ENCODE measurements at places on chromosomes 2 and 18.

GRCh38 chr2:24919037-24919505 is 966 bp downstream of the ADCY3 start:
- peak; percentile 53 for DNase-seq

- no peak for DNase-seq
These were observed 3.1 kb downstream of the ADAM17 start for GRCh38 chr2:9552219-9553178.

DNA sequence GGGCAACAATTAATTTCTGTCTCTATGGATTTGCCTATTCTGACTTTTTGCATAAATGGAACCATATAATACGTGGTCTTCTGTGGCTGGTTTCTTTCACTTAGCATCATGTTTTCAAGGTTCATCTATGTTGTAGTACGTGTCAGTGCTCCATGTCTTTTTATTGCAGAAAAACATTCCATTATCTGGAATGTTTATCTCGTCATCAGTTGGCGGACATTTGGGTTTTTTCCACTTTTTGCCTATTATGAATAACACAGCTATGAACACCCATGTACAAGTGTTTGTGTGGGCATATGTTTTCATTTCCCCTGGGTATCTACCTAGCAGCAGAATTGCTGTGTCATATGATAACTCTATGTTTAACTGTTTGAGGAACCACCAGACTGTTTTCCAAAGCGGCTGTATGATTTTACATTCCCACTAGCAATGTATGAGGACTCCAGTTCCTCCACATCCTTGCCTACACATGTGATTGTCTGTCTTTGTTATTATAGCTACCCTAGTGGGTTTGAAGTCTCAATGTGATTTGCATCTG is 49.9 kb downstream of the MYO7B start:
- DNase-seq: no peak

GRCh38 chr18:48979944-48980890 is 29.5 kb upstream of the SMAD7 start:
- DNase-seq: no peak

DNA sequence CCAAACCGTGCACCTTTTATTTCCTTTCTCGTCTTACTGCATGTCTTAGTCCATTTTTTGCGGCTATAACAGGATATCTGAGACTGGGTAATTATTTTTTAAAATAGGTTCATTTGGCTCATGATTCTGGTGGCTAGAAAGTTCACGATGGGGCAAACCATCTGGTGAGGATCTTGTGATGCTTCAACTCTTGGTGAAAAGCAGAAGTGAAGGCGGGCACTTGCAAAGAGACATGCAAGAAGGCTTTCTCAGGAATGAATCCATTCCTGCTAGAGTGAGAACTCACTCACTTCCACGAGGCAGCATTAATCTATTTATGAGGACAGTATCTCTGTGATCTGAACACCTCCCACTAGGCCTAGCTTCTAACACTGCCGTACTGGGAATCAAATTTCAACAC is 327.1 kb upstream of the RBMS1 start:
- DNase-seq: no peak

GRCh38 chr2:84126530-84126929 is 332.6 kb downstream of the SUCLG1 start:
- DNase-seq: no peak

GRCh38 chr2:62471816-62472215 is 34.2 kb downstream of the TMEM17 start:
- no peak for DNase-seq

DNA sequence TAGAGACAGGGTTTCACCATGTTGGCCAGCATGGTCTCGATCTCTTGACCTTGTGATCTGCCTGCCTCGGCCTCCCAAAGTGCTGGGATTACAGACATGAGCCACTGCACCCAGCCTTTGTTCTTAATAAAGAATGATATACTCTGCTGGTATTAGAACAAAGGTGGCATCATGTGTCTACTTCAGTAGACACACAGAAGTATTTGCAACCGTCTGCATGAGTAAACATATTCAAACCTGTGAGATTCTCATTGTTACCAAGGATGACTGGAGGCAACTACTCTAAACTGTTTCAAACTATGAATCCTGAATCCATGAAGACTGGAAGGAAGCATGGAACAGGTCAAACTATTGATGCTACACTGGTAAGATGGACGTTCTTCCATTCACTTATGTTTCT is 32.1 kb downstream of the MBD2 start:
- DNase-seq: no peak

DNA sequence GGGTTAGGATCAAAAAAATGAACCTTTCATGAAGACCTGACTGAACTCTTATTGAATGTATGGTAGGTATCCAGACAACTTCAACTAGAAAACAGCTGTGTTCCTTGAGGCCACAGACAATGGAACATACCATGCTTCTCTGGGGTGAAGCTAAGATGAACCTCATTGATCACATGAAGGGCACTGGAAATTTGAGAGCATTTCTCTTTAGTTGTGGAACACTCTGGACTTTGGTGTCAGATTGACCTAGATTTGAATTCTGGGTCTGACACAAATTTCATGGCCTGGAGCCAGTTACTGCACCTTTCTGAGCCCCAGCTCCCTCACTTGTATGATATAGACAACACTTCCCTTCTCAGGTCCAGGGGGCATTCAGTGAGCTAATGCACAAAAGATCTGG is 411.2 kb upstream of the ID2 start:
- DNase-seq: no peak

DNA sequence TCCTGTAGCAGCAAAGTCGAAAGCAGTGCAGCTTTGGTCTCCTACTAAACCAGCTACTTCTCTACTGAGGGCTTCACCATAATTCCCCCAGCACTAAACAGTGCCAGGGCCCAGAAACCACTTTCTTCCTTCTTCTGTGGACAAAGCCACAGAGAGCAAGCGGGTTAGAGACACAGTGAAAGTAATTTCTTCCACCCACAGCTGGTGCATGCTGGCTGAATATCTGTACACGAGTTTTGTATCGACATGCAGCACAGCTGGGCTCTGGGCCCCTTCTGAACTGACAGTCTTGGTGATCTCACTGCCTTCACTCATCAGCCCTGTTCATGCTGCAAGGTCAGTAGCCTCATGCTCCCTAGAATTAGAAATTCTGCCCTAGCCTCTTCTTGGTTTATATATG is 74.0 kb upstream of the SULT1C3 start:
- DNase-seq: no peak

GRCh38 chr2:163474889-163475288 is 260.9 kb downstream of the FIGN start:
- DNase-seq: no peak

GRCh38 chr2:157443090-157443489 is 799 bp downstream of the CYTIP start:
- DNase-seq: no peak

GRCh38 chr2:128469203-128469602 is 150.5 kb upstream of the HS6ST1 start:
- no peak for DNase-seq

- DNase-seq: no peak
These were observed 231.3 kb downstream of the HDAC4 start for GRCh38 chr2:239169311-239170048.

- DNase-seq: no peak
These were observed 35.5 kb downstream of the ZC3H6 start for GRCh38 chr2:112310906-112311305.

DNA sequence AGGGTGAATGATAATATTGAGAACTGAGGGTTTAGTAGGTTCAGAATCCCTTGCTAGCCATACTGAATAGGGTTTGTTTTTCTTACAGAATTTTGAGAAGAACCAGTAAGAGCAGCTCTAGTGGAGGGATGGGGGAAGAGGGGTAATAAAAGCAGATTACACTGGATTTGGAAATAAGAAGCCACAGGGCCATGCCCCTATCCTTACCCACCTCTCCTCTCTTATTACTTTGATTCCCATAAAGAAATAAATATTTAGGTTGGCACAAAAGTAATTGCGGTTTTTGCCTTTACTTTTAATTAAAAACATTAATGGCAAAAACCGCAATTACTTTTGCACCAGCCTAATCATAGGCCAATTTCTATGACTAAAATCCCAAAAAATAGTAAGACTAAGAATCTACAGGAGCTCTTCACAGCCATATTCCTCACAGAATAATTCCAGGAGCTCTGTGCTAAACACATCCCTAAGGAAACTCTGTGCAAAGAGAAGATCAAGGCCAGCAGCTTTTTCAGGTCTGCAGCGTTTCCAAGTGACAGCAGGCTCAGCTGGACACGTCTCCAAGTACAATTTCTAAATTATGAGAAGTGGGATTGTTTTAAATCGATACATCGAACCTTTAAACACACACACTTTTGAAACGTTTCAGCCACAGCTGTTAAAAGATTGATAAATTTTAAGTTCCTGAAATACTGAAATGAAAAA is 58.4 kb upstream of the RTN4 start:
- no peak for DNase-seq

DNA sequence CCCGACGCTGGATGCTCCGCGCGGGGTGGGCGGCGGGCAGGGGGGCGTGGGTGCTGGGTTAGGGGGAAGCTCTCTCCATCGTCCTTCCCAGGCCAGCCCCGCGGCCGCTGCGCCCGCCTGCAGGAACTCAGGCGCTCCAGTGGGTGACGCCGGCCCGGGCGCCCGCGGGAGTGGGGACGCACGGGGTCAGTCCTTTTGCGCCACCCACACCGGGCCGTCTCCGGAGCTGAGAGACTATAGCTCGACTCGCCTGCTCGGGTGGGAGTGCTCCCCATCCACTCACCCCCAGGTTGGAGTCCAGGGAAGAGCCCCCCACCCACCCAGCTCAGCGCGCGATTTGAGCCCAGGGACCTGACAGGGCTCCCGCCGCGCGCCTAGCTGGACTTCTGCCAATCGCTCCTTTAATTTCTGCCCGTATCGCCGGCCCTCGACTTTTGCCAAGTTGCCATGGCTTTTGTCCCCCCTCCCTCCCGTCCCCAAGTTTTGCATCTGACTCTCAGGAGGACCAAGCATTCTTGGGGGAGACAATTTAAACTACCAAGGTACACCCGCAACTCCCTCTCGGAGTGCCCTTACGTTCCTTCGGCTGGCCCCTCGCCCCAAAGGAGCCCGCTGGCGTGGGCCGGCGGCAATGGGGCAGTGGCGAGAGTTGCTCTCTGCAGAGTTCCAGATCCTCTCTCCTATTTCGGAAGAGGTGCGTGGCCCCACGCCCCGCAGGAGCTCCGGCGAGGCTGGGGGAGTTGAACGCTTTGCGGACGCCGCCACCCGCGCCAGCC is 205.8 kb upstream of the SMAD2 start:
- no peak for DNase-seq

- peak; percentile 93 for DNase-seq
These were observed 32.7 kb downstream of the LPIN1 start for GRCh38 chr2:11778923-11779757.

DNA sequence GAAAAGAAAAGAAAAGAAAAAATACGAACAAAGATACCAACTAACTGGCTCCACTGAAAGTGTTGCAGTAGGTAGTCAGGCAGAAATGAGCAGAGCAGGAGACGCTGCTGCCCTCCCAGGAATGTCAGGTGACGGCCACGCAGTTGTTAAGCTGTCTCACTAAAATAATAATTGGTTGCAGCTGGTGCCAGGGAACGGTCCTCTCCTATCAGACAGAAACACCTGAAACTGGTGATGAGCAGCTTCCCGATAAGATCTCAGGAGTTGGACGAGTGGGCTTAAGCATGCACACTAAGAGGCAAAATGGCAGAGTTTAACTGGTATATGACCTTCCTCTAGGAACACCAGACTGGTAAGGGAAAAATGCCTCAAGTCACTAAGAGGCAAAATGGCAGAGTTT is 611.1 kb downstream of the ZEB2 start:
- DNase-seq: no peak

GRCh38 chr2:187126247-187127005 is 277.5 kb upstream of the ZSWIM2 start:
- DNase-seq: no peak

GRCh38 chr2:71788186-71788525 is 334.8 kb downstream of the DYSF start:
- DNase-seq: no peak

GRCh38 chr2:70855667-70856066 is 20.1 kb upstream of the CD207 start:
- DNase-seq: no peak

GRCh38 chr2:168561991-168562390 is 105.9 kb downstream of the CERS6 start:
- no peak for DNase-seq

DNA sequence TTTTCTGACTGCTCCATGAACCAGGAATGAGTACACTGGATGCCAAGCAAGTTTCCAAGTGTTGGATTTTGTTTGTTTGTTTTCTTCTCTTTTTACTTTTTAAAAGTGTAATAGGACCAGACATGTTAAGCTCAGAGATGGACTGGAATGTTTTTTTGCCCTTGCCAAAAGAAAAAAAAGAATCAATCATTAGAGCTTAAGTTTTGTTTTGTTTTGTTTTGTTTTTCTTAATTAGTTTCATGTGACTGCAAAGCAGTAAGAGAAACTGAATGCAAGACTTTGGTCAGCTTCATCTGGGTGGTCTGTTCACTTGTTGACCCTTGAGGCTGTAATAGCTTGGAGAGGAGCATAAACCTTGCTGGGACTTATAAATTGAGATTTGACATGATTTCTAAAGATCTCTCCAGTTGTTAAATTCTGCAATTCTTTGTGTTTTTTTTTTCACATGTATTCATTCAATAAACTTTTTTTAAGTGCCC is 42.4 kb upstream of the SLC1A4 start:
- DNase-seq: no peak

- no peak for DNase-seq
These were observed 59.3 kb downstream of the ARHGEF33 start for GRCh38 chr2:38948995-38949394.

DNA sequence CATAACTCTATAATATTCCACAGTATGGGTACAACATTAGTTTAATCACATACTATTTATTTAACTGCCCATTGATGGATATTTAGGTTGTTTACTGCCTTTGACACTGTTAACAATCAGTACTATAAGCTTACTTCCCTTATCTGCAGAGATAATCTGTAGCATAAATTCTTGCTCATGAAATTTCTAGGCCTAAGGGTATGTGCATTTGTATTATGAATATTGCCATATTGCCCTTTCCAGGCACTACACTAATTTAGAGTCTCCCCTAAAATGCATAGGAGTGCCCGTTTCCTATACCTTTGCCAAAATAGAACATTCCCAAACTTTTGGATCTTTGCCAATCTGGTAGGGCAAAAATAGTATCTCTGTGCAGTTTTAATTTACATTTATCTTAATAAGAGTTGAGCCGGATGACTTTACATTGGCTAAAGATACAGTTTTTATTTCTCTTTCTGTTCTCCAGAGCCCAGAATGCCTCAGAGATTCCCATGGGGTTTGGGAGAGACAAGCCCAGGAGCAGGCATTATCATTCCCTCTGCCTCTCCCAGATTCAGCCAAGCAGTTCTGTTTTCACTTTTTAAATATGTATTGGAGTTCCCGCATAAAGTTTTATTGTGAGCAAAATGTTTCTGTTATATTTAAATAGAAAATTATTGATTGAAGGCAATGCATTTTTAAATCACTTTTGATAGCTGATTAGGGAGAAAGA is 102.8 kb downstream of the CAPN13 start:
- no peak for DNase-seq

- peak; percentile 68 for DNase-seq
These were observed 13.1 kb upstream of the ACTR3 start for GRCh38 chr2:113876503-113877387.

- DNase-seq: no peak
These were observed 72.0 kb downstream of the ZNF521 start for GRCh38 chr18:25279961-25280360.
